ENCODE measurements at places on chromosomes 2 and 18.

DNA sequence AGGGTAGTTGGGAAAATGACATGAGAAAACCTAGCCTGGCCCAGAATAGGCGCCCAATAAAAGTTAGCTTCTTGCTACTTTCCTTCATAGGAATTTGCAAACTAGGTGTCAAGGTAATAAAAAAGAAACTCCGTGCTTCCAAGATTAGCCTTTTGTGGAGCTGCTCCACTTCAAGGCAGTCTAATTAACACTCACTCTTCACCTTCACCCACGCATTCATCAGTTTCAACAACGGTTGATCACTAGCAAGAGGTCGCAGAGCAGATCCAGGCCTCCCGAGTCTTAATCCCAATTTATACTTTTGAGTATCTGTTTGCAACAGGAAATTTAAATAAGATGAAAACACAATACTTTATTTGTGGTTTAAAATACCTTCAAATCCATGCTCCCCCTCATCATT, 39.5 kb upstream of the TANK start:
- H3K4me1 ChIP-seq: peaks cover 24% of the 10 kb centered on the region
- DNase-seq: no peak
- no peak overlapping the region for H3K27ac ChIP-seq
- H3K36me3 ChIP-seq: peaks cover 6% of the 10 kb centered on the region

GRCh38 chr2:143503280-143503679, 374.1 kb downstream of the ARHGAP15 start:
- no peak overlapping the region for H3K27ac ChIP-seq
- no peak for DNase-seq
- H3K4me1 ChIP-seq: no peaks in the 10 kb centered on the region

GRCh38 chr18:28588884-28589549, 412.1 kb upstream of the CDH2 start:
- no peak overlapping the region for H3K4me3 ChIP-seq
- no peaks in the 10 kb centered on the region for H3K36me3 ChIP-seq
- H3K27me3 ChIP-seq: no peaks in the 10 kb centered on the region
- no peaks in the 10 kb centered on the region for H3K4me1 ChIP-seq
- DNase-seq: no peak

DNA sequence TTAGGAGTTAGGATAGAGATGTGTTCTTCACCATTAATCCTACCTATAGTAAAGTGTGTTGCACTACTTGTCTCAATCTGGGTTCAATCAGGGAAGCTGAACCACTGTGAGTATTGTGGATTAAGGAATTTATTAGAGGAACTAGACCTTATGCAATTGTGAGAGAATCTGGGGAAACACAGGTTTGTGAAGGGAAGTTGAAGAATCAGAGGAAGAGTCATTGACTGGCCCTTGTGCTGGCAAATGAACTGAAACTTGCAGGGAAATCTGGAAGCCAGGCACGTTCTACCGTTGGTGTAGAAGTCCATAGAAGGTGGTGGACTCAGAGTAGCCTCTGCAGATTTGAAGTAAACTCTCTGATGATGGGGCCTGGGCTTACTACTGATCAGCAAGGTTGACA, 44.7 kb upstream of the HK2 start:
- H3K4me3 ChIP-seq: no peak overlapping the region
- peaks cover 23% of the 10 kb centered on the region for H3K27me3 ChIP-seq
- H3K36me3 ChIP-seq: peaks cover 2% of the 10 kb centered on the region
- H3K27ac ChIP-seq: no peak overlapping the region
- DNase-seq: no peak

GRCh38 chr2:15714609-15715008, 122.9 kb downstream of the DDX1 start:
- H3K4me1 ChIP-seq: no peaks in the 10 kb centered on the region
- no peak overlapping the region for H3K4me3 ChIP-seq
- DNase-seq: no peak
- peaks cover 2% of the 10 kb centered on the region for H3K27me3 ChIP-seq

DNA sequence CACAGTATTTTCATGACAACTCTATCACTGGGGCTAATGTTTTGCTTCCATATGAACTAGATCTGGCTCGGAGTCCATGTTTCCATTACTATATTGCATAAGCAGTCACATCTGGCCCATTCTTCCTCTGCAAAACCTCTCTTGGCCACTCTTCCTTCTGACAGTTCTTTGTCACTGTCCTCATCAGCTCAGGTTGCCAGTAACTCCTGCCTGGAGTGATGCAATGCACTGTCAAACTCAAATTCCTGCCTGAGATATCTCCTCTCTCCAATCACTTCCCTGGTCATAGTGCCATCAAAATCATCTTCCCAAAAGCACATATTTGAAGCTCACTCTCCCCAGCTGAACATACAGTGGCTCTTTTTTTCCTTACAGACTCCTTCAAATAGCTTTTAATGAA, 66.1 kb downstream of the COLEC12 start:
- no peaks in the 10 kb centered on the region for H3K36me3 ChIP-seq
- no peak overlapping the region for H3K4me3 ChIP-seq
- peaks cover 5% of the 10 kb centered on the region for H3K27me3 ChIP-seq
- H3K27ac ChIP-seq: no peak overlapping the region

- DNase-seq: no peak
- H3K36me3 ChIP-seq: no peaks in the 10 kb centered on the region
- no peak overlapping the region for H3K27ac ChIP-seq
- no peaks in the 10 kb centered on the region for H3K4me1 ChIP-seq
These were observed 81.1 kb upstream of the CAVIN2 start for GRCh38 chr2:191927991-191928390.

GRCh38 chr2:134021830-134022524, 231.9 kb upstream of the MGAT5 start:
- no peak overlapping the region for H3K27ac ChIP-seq
- DNase-seq: no peak
- no peak overlapping the region for H3K4me3 ChIP-seq
- H3K27me3 ChIP-seq: peaks cover 10% of the 10 kb centered on the region
- no peaks in the 10 kb centered on the region for H3K36me3 ChIP-seq

DNA sequence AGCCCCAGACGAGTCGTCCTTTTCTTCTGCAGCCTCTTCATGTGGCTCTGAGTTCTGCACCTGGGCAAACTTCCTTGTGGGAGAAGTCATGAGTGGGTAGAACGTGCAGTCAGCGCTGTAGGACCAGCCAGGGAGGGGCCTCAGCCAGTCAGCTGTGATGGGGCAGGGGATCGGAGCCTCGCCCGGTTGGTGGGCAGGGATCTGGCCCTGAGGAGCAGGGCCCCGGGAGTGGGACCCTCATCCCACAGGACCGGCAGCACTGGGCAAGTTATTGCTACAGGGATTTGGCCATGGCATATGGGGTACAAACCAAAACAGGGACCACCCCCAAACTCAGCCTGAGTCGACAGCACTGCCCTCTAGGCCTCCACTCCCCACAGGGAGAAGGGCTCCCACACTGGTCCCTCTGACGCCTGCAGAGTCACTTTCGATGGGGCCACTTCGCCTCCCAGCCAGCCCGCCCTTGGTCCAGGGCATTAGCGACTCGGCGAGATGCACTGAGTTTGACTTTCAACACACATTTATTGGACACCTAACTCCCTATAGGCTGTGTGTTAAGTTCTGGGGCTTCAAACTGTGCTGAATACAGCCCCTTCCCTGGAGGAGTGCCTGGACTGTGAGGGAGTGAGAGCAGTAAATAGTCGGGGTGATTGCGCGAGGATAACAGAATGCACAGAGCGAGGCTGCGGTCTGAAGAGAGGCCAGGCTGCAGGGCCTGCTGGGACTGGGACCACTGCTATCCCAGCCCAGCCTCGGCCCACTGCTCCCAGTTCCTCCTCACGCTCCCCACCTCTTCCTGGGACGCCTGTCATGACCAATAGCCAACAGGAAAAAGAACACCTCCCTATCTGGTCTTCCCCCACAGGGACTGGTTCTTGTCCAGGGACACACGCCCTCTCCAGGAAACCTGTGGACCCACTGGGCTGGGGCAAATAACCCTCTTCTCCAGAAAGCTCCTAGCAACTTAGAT, 55.9 kb downstream of the SDC1 start:
- H3K36me3 ChIP-seq: no peaks in the 10 kb centered on the region
- H3K4me1 ChIP-seq: no peaks in the 10 kb centered on the region
- no peak for DNase-seq
- no peak overlapping the region for H3K27ac ChIP-seq
- no peak overlapping the region for H3K4me3 ChIP-seq

- H3K4me3 ChIP-seq: no peak overlapping the region
- peaks cover 6% of the 10 kb centered on the region for H3K27me3 ChIP-seq
- H3K27ac ChIP-seq: no peak overlapping the region
- H3K4me1 ChIP-seq: no peaks in the 10 kb centered on the region
- no peak for DNase-seq
These were observed 13.2 kb downstream of the SNTG2 start for GRCh38 chr2:963876-964275.

DNA sequence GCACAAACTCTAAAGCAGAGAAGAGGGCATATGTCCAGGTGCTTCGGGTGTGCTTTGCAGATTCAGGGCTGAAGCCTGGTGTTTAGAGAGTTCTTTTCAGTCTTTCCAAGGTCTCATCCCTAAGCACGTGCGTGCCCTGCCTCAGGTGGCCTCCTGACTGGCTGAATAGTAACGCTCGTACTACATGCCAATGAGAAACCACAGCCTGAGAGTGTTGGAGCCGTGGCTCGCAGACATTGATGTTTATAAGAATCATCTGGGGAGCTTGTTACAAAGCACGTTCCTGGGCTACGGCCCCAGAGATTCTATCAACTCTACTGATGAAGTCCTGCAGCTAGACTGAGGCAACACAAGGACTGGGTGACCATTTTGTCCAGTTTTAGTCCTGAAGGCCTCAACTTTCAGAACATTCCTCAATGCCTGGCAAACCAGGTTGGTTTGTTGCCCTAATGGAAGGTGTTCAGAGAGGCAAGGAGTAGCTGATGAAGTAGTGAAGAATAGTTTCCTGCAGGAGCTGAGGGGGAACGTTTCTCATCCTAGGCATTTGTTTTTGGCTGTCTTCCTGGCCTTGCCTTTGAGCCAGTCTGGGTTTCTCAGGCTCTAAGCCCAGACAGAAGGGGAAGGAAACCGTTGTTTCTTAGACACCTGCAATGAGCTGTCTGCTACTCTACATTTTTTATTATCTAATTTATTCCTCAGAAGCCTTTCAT, 31.5 kb upstream of the HAAO start:
- H3K4me3 ChIP-seq: no peak overlapping the region
- H3K27ac ChIP-seq: no peak overlapping the region
- no peak for DNase-seq
- H3K4me1 ChIP-seq: peaks cover 15% of the 10 kb centered on the region

DNA sequence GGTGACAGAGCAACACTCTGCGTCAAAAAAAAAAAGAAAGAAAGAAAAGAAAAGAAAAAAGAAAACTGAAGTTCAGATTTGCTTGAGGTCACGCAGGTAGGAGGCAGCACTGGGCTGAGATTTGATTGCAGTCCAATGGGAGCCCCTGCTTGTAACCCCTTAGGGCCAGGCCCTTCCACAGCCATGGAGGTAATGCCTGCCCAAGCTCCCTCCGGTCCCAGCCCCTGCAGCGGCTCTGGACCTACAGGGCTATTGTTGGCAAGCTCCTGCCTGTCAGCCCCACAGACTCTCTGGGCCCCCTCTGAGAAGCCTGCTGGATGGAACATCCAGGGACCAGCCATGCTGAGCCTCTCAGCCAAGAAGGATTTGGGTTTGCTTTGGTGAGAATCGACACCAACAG, 12.2 kb downstream of the ZFP36L2 start:
- H3K27ac ChIP-seq: no peak overlapping the region
- H3K4me3 ChIP-seq: no peak overlapping the region
- H3K27me3 ChIP-seq: no peaks in the 10 kb centered on the region
- no peak for DNase-seq
- H3K4me1 ChIP-seq: peaks cover 22% of the 10 kb centered on the region

DNA sequence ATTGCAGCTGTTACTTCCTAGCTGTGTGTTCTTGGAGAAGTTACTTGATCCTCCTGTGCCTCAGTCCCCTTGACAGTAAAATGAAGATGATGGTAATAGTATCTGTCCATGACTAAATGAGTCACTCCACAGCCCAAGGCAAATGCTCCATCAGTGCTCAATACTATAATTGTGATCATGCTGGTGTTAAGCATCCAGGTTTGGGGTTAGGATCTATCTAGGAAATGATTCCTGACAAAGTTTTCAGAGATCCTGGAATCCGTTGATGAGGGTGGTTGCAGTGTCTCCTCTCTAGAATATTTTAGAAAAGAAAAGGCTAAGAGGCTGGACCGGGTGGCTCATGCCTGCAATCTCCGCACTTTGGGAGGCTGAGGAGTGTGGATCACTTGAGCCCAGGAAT, 2.7 kb upstream of the PRELID3A start:
- no peak overlapping the region for H3K4me3 ChIP-seq
- H3K27ac ChIP-seq: no peak overlapping the region
- H3K27me3 ChIP-seq: peaks cover 58% of the 10 kb centered on the region
- DNase-seq: no peak
- H3K36me3 ChIP-seq: no peaks in the 10 kb centered on the region

GRCh38 chr2:28354920-28355520, 37.6 kb upstream of the FOSL2 start:
- no peak overlapping the region for H3K4me3 ChIP-seq
- no peak for DNase-seq
- no peaks in the 10 kb centered on the region for H3K27me3 ChIP-seq

- H3K27ac ChIP-seq: no peak overlapping the region
- DNase-seq: no peak
- peaks cover 2% of the 10 kb centered on the region for H3K36me3 ChIP-seq
- no peaks in the 10 kb centered on the region for H3K27me3 ChIP-seq
- H3K4me1 ChIP-seq: no peaks in the 10 kb centered on the region
These were observed 231.4 kb downstream of the EIPR1 start for GRCh38 chr2:3146175-3146574.

GRCh38 chr2:24360963-24361330, 611 bp upstream of the ITSN2 start:
- peak overlapping the region; percentile 89 for H3K4me3 ChIP-seq
- peaks cover 6% of the 10 kb centered on the region for H3K36me3 ChIP-seq

GRCh38 chr18:63016270-63016669, 300.9 kb downstream of the PHLPP1 start:
- peaks cover 8% of the 10 kb centered on the region for H3K36me3 ChIP-seq
- no peak overlapping the region for H3K4me3 ChIP-seq
- no peaks in the 10 kb centered on the region for H3K4me1 ChIP-seq
- H3K27ac ChIP-seq: no peak overlapping the region
- H3K27me3 ChIP-seq: peaks cover 61% of the 10 kb centered on the region

- H3K27me3 ChIP-seq: peaks cover 67% of the 10 kb centered on the region
- H3K36me3 ChIP-seq: no peaks in the 10 kb centered on the region
- peaks cover 3% of the 10 kb centered on the region for H3K4me1 ChIP-seq
- H3K4me3 ChIP-seq: peak overlapping the region; percentile 44
These were observed 230.9 kb upstream of the SMAD2 start for GRCh38 chr18:48161191-48161910.

DNA sequence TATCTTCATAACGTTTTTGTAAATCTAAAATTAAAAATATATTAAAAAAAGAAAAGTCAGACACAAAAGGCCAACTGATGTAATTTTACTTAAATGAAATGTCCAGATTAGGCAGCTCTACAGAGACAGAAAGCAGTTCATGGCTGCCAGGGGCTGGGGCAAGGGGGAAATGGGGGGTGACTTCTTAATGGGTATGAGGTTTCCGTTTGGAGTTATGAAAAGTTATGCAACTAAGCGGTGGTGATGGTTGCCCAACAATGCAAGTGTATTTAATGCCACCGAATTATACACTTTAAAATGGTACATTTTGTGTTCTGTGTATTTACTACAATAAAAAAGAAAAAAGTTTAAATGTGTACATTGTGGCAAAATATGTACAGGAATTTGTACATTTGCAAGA, 70.2 kb upstream of the TEX51 start:
- H3K4me1 ChIP-seq: no peaks in the 10 kb centered on the region
- DNase-seq: no peak
- no peak overlapping the region for H3K27ac ChIP-seq
- no peaks in the 10 kb centered on the region for H3K36me3 ChIP-seq
- no peak overlapping the region for H3K4me3 ChIP-seq

GRCh38 chr2:45706033-45706432, 54.6 kb downstream of the PRKCE start:
- no peak overlapping the region for H3K4me3 ChIP-seq
- H3K27me3 ChIP-seq: no peaks in the 10 kb centered on the region
- no peak overlapping the region for H3K27ac ChIP-seq
- H3K4me1 ChIP-seq: no peaks in the 10 kb centered on the region
